ENCODE measurements at places on chromosomes 7 and 10.

GRCh38 chr7:159038066-159038465 is 106.6 kb downstream of the VIPR2 start:
- no peak for DNase-seq

DNA sequence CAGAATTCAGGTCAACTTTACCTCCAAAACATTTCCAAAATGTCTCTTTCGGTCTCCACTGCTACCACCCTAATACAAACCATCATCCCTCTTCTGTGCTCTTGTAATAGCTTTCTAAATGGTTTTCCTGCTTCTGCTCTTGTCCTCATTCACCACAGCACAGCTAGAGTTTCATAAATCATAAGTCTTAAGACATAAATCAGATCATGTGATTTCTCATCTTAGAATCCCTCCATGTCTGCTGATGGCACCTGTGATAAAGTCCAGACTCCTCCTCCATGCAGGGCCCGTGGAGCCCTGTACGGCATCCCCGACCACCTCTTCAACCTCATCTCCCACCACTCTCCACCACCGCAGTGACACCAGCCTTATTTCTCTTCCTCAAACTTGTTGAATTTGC is 212.3 kb upstream of the MKLN1 start:
- DNase-seq = no peak

GRCh38 chr7:50262446-50262845 is 42.1 kb upstream of the IKZF1 start:
- no peak for DNase-seq

DNA sequence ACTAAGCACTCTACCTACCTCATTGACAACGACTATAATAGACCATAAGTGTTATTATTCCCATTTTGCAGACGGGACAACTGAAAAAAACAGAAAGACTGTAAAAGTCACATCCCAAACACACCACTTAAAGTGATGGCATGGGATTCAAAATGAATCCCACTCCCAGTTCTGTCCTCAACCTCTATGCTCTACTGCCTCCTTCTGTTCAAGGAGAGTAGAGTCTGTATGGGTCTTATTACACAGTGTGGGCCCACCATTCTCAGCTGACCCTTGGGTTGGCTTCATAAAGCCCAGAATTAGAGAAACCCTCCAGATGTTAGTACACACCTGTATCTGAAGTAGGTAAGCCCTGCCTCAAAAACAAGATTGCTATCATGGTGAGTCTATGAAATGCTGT is 102.2 kb downstream of the GRM8 start:
- no peak for DNase-seq

- no peak for DNase-seq
These were observed 1020.6 kb downstream of the XPNPEP1 start for GRCh38 chr10:108902619-108903285.

GRCh38 chr10:102312683-102313082 is 67.4 kb downstream of the GBF1 start:
- DNase-seq = peak; percentile 45

DNA sequence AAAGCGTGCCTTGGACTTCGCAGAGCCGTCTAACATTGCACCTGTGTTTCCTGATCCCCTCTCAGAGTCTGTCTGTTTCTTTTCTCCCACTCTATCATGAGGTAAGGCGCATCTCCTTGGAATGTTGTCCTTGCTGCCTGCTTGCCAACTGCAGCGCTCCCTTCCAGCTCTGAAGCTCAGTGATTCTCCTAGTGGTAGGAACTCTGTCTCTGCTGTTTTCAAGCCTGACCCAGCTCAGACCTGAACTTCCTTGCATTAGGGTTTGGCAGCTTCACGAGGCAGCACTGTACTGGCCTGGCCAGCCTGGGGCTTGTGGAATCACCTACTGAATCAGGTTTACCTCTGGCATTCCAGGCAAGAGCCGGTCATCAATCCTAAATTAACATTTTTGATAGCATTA is 123.9 kb downstream of the CREB5 start:
- DNase-seq = peak; percentile 21

DNA sequence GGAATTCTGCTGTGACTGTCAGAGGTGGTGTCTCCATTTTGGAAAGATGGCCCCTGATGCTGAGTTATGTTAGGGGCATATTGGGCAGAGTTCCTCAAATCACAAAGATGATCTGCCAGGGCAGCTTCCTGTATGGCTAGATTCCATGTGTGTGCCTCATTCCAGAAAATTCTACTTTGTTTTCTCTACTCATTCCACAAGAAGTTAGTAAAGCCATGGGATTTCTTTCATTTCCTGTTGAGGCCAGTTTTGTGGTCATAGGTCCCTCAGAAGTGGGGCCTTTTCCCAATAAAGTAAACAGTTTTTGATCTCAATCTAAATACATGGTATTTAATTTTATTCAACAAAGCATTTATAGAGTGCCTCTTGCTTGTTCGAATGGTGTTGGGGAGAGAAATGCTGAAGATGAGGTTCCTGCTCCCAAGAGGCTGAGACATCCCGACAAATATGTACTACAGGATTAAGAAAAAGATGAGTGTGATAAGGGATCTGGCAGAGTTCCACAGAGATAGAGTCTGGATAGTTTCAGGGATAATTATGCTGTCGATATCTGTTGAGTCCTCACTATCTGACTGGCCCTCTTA is 33.0 kb downstream of the MINDY4 start:
- peak; percentile 93 for DNase-seq

DNA sequence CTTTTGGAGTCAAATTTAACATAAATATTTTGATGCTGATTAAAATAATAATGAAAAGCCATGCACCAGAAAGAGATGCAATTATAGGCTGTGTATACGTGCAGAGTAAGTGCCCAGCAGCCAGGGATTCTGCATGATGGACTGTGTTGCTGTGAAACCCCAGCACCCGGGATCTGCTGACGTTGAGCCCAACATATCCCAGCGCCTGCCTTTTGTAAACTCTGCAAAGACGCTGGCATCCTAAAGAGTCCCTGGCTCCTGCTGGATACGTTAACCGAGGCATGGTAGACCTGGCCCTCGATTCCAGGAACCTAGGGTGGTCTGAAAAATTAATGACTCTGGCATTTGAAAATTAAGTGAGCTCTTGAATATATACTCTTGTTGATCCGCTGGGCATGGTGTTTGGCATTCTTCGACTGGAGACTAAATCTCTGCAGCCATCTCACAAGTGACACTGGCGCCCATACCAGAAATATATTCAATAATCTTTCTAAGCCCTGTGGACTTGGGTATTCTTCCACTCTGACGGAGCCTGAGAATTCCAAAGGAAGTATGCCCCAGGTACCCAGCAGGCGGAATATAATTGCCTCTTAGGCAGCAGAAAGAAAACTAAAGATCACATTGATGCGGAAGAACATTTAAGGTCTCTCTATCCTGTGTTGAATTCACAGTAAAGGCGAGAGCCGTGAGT is 191.2 kb upstream of the SH2B2 start:
- DNase-seq = no peak

GRCh38 chr7:137488038-137488437 is 144.5 kb upstream of the PTN start:
- peak; percentile 29 for DNase-seq

DNA sequence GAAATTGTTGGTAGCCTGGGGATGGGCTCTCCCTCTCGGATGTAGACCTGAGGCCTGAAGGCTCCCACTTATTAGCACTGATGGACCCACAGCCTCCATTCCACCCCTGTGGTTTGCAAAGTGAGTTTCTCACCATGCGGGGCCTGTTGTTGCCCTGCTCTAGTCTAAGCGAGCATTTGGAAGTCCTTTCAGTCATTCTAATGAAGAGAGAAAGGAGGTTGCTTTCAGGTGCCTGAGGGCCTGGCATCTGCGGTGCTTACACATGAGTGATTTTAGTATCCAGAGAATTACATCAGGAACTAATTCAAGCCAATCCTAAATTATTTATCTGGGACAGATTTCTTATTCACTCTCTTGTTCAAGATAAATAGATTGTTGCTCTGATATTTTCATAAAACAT is 61.6 kb downstream of the NAMPT start:
- DNase-seq = no peak

- peak; percentile 29 for DNase-seq
These were observed 10.5 kb downstream of the STYXL1 start for GRCh38 chr7:76037310-76037709.

DNA sequence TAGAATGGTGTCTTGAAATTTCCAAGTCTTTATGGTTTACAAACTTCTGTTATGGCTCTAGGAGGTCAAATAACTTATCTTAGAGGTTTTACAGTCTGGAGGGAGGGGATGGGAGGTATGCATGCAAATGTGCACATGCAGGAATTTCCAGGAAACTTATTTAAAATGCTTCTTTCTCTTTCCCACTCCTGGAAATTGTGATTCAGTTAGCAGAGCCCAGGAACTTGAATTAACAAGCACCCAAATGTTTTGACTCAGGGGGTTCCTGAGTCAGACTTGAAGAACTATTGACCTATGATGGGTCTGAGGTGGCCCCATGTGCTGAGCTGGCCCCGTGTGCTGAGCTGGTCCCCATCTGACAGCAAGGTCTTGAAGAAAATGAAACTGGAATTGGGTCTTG is 669.4 kb downstream of the INHBA start:
- peak; percentile 46 for DNase-seq

- DNase-seq = no peak
These were observed 14.8 kb downstream of the GRIFIN start for GRCh38 chr7:2461268-2462026.

- no peak for DNase-seq
These were observed 18.2 kb downstream of the NT5C3A start for GRCh38 chr7:33044401-33044718.

GRCh38 chr10:2543142-2543886 is 524.0 kb upstream of the PFKP start:
- DNase-seq = no peak

DNA sequence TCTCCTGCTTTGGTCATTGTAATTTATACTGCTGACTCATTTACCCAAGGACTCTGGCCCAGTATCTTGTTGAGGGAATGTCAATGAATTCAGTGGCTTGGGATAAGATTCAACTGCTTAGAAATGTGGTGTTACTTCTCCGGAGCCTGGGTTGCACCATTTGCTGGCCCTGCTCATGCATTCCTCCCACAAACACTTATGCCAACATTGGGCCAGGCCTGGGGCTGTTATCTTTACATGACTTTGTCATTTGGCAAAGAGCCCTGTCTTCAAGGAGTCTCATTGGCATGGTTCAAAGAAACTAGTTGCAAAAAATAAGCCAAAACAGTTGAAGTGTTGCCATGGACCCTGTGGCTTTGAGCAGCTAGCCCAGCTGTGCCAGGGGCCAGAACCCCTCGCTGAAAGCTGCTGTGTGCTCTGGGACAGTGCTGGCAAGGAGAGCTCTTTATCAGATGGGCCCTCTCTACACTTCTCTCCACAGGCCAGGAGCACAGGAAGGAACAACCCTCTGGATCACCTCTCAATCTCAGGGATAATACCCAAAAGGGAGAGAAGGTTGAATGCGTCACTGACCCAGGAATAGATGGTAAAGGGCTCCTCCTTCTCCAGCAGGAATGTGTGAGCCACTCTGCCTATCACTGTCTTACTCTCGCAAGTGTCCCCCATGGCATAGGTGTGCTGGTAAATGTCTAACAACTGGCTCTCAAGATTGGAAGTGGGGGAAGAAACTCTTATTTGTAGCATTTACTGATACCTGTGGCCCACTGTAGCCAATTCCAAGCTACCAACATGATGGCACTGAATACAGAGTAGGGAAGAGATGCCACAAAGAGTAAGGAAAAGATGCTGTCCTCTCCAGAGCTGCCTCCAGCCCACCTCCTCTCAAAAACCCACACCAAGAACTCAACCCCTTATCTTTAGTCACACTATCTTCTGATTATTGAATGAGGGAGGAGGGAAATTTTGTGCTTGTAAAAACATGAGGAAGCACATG is 23.5 kb upstream of the PDE1C start:
- peak; percentile 92 for DNase-seq

GRCh38 chr7:24963218-24963617 is 16.8 kb downstream of the OSBPL3 start:
- DNase-seq = peak; percentile 82

GRCh38 chr7:30369879-30370278 is 85.5 kb downstream of the ZNRF2 start:
- DNase-seq = no peak

DNA sequence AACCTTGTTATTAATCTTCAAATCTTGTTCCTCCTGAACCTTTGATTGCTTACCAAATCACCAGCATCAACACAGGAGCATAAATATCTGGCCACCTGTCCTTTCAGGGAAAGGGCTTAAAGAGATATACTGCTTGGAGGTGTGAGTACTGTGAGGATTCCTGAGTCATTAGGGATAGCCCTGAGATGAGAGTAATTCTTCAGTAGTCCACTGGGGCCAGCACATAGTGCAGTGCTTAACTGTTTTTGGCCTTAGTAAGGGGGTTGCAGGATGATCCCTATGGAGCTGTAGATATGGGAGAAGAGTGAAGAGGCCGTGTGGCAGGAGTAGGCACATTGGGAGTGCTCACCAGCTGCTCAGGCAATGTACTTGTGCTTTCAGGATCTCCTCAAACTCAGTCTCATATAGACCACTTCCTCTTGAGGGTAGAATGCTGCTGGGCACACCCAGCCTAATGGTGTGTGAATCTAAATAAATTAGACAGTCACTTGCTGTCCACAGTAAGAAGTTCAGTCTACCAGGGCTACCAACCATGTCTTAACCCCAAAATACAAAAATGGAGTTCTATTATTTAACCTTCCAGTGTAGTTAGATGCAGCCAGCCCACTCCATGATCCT is 26.5 kb upstream of the GPR141 start:
- DNase-seq = no peak

- peak; percentile 59 for DNase-seq
These were observed 75.6 kb downstream of the CCDC6 start for GRCh38 chr10:59830601-59831259.

DNA sequence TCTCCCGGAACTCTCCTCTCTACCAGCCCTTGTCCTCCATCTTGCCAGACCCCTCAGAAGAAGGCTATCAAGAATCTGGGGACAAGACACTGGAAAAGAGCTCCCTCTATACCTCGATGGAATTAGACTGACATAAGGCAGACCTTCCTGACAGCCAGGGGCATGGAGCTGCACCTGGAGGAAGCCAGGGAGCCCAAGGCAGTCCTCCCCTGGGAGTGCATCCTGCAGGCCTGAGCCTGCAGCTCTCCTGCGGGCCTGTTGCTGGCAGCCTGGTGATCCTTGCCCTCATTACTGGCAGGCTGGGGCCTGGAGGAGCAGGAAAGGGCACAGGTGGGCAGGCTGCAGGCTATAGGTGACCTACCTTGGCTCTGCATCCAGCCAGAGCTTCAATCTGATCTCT is 323.4 kb downstream of the GRID1 start:
- DNase-seq = no peak

DNA sequence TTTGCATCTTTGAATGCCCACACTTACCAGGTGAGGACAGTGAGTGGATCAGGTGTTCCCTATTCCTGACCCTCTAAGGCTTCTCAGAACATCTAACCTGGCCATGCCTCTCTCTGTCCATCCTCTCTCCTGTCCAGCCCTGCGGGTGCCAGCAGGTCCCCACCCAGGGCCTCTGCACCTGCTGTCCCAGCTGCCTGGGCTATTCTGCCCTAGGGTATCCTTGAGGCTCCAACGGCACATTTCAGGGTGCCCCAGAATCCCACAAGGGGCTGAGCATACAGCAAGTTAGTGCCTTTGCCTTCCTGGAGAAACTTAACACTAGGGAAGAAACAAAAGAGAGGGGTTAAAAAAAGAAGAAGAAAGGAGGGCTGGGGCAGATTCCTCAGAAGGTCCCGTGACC is 107.4 kb downstream of the UNCX start:
- DNase-seq = no peak
